ENCODE measurements at places on chromosomes 4 and X.

- DNase-seq, result peak; percentile 78
These were observed 9.9 kb downstream of the TNIP2 start for GRCh38 chr4:2745981-2746806.

- DNase-seq, result no peak
These were observed 25.4 kb upstream of the TNIP3 start for GRCh38 chr4:121189326-121190215.

DNA sequence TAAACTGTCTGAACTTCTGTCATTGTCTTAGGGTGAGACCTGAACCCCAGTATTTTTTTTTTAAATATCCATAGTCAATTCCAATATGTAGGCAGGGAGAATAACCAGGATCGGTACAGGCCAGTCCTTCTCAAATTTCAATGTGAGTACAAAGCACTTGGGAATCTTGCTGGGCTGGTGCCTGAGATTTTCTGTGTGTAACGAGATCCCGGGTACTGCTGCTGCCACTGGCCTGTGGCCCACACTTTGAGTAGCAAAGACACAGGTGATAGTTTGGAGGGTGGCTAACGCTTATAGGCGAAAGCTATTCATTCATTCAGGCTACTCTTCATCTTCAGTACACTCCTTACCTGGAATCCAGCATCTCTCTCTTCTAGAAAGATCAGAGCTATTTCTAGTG is 923.6 kb upstream of the TENM3 start:
- DNase-seq, result peak; percentile 1

DNA sequence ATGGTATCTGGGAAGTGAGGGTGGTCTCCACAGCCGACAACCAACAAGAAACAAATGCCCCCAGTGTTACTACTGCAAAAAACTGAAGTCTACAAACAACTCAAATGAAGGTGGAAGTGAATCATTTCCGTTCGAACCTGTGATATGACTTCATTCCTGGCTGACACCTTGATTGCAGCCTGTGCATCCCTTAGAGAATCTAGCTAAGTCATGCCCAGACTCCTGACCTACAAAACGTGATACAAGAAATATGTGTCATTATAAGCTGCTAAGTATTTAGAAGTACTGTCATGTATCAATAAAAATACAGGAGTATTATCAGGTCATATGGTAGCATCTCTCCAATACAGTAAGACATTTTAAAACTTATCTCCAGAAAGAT is 959.7 kb upstream of the LCORL start:
- DNase-seq, result no peak

DNA sequence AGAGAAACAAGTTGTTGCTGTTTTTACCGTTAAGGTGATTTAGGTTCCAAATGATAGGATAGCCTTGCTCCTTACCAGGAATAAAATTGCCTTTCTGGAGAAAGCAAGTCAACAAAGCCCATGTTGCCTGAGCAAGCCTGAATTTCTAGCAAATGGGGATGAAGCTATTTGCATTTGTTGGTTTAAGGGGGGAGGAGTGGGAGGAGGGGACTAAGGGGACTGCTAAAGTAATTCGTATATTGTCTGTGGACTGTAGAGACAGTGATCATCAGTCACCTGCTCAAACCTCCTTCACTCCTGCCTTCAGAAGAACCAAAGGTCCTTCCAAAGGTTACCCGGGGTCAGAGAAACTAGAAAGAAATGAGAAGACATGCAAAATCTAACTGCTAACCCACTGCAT is 65.8 kb downstream of the SCML2 start:
- no peak for DNase-seq

- DNase-seq, result no peak
These were observed 6.8 kb upstream of the FGF2 start for GRCh38 chr4:122819708-122820449.

GRCh38 chr4:37699868-37700481 is 13.8 kb upstream of the RELL1 start:
- no peak for DNase-seq

DNA sequence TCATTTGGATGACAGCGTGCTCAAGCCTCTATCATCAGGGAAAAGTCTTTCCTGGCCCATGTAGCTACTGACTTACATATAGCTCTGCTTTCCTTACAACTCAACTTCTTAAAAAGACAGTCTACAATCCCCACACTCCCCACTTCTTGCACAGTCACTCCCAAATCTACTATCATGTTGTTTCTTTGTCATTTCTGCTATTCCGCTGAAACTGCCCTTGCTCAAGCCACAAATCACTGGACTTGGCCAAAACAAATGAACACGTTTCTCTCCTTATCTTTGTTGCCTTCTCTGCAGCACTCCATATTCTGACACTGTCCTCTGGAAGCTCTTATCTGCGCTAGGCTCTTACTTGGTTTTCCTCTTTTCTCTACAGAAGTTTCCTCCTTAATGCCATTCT is 28.2 kb downstream of the GPRIN3 start:
- no peak for DNase-seq

- DNase-seq, result no peak
These were observed 52.7 kb upstream of the BCOR start for GRCh38 chrX:40150503-40150902.

DNA sequence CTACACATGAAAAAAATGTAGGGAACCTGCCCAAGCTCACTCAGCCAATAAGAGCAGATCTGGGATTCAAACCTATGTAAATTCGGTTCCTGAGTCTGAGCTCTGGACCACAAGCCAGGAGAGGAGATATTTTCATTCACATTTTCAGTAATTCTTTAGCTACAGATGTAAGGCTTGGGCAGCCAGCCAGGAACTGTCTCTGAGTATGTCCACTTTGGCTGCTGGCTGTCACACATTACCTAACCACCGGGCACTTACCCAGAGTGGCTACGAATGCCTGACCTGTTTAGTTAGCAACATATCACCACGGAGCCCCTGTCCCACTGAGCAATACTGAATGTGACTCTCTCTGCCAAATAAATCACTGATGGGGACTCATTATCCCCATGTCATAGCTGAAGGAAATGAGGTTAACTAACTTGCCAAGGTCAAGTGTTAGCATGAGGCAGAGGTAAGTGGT is 15.3 kb downstream of the USP46 start:
- peak; percentile 24 for DNase-seq

- peak; percentile 63 for DNase-seq
These were observed 28.3 kb downstream of the ADD1 start for GRCh38 chr4:2871911-2872310.

- DNase-seq, result no peak
These were observed 146.0 kb downstream of the TBL1X start for GRCh38 chrX:9610771-9611392.

DNA sequence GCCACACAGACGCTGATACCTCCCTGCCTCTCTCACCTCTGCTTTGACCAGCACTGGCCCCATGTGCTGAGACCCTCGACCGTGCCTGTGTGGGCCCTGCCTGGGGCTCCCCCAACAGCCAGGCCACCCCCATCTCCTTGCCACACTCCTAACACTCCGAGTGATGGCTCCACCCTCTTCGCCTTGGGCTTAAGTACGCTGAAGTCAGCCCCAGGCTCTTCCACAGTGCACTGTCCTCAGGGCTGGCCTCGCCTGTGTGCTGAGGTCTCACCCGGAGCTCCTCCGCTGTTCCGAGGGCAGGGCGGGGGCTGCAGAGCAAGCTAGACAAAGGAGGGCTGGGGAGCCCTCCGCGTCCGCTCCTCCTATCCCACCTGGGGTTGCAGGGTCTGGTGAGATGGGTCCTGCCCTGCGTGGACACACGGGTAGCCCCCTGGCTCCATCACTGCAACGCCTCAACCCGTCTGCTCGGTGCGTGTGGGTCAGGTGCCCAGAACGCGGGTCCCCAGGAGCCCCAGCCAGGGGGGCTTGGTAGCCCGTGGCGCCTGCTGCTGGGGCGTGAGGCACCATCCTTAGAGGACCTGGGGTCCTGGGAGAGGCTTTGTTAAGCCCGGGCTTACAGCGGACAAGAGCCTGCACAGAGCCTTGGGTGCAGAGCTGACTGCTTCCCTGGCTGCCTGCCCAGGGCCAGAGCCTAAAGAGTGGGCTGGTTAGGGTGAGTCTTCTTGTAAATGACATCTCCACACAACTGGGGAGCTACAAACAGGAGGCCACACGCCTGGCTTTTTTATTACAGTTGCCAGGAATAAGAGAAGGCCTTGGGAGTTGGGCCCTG is 42.6 kb upstream of the NKX1-1 start:
- no peak for DNase-seq

DNA sequence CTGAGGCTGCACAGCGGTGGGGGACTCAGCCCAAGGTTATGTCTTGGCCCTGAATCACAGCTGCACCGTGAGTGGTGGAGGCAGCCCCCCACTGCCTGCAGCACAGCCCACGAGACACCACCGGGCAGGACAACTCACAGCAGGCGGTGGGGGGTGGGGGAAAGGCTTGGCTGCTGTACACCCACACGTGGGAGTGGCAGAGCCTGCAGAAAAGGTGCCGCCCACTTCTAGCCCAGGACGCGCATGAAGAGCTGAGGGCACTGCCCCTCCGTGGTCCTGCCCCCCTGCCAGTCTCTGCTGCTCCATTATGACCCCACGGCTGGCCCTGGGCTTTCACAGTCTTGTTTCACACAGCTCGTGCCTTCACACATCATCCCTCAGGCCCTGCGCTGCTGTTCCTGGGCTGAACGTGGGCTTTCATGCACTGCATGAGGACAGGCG is 40.8 kb downstream of the FGFRL1 start:
- no peak for DNase-seq

GRCh38 chr4:54909961-54910360 is 215.4 kb downstream of the KDR start:
- DNase-seq, result no peak

DNA sequence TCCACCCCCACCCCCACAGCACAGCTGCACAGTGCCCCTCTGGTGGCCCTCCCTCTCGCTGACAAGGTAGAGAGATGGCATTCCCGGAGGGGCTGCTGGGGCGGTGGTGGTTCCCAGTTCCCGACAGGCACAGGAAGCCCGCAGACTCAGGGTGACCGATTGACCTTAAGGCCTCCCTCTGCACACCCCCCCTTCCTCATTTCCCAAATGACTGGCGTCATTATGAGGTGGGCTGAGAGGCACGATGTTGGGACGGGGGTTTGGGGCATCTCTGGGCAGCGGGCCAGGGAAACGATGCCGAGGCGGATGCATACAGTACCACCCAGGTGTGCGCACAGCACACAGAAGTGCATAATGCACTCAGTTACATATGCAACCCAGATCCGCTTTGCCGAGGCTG is 3.5 kb upstream of the TIMP1 start:
- DNase-seq, result no peak

DNA sequence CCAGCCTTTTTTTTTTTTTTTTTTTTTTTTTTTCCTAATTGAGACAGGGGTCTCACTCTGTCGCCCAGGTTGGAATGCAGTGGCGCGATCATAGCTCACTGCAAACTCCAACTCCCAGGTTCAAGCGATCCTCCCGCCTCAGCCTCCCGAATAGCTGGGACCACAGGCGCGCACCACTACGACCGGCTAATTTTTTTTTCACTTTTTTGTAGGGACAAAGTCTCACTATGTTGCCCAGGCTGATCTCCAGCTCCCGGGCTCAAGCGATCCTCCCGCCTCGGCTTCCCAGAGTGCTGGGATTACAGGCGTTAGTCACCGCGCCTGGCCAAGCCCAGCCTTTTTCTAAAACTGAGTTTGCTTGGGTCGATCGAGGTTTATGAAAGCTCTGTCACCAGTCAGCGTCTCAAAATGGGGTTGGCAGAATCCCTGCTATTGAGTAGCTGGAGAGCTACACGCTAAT is 1.3 kb upstream of the OTUD5 start:
- peak; percentile 71 for DNase-seq

- no peak for DNase-seq
These were observed 523.6 kb downstream of the BCOR start for GRCh38 chrX:39574178-39574577.

- DNase-seq, result no peak
These were observed 473 bp upstream of the USP51 start for GRCh38 chrX:55490121-55490520.

DNA sequence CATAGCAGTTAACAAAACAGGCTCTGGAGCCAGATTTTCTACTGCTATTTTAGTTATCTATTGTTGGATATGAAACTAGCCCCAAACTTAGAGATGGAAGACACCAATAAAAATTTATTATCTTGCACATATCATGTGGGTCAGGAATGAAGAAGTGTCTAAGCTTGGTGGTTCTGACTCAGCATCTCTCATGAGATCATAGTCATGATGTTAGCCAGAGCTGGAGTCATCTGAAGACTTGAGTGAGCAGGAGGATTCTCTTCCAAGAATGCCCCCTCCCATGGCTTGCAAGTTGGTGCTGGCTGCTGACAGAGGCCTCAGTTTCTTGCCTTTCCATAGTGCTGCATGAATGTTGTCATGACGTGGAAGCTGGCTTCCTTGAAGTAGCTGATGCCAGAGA is 68.2 kb upstream of the TAPT1 start:
- no peak for DNase-seq

- DNase-seq, result no peak
These were observed 33.1 kb upstream of the USP51 start for GRCh38 chrX:55522596-55523276.

GRCh38 chr4:185546335-185546734 is 11.0 kb upstream of the PDLIM3 start:
- DNase-seq, result no peak

GRCh38 chr4:104418286-104418685 is 76.4 kb downstream of the CXXC4 start:
- no peak for DNase-seq

- DNase-seq, result no peak
These were observed 3.1 kb downstream of the KDM6A start for GRCh38 chrX:44876086-44876485.

DNA sequence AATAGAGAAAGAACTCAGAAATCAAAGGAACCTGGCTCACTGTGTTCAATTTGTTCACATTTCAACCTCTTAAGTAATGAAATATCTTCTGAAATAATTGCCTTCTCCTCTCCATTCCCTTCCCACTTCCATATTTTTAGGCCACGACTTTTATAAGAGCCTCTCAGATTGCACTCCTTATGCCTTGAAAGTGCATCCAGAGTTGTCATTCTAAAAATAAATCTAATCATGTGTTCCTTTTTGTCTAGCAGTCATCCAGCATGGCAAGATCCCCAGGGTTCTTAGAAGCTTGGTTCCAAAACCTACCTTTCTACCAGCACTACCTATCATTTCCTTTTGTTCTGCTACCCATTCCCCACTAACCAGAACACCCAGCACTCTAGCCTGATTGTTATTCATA is 42.4 kb upstream of the RPA4 start:
- DNase-seq, result peak; percentile 27
